NB4 (cell line): ENCODE measurements at places on chromosomes 2 and 18.

GRCh38 chr18:21242141-21242779 lies at the start of gene GREB1L:
Gene GREB1L, plus strand, starts transcription at chr18:21242232. Its CDS starts 141,287 bp downstream, at chr18:21383519.
- peak; percentile 61 for DNase-seq

- peak; percentile 37 for DNase-seq
These were observed 1.3 kb upstream of the LRP2 start for GRCh38 chr2:169363560-169364150.

DNA sequence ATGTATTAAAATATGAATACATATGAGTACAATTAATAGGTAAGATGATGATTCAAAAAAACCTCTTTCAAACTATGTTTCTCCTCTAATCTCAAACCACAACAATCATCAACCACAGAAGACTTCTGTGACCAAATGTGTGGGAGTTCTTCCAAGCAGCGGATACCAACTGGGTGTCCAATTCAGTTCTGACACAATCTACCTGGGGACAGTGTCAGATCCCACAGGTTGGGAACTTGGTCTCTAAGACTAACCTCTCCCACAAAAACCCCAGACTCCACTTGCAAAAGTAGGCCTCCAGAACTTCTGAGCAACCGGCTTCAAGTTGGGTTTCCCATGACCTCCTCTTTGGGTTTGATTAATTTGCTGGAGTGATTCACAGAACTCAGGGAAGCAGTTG lies 26.9 kb downstream of the FASTKD1 start:
- no peak for DNase-seq

DNA sequence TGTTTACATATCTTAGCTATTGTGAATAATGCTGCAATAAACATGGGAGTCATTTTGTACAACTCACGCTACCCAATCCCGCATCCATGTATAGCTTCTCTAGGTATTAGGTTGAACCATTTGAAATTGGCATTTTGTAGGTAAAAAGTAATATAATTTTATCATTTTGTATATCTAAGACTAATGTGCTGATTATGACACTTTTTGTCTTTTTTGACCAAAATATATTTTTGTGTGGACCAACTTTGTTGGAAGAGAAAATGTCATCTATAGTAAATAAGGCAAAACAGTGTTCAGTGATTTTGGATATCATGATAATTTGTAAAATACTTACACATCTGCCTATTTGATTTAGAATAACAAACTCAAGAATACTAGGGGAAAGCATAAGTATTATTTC lies 150.7 kb downstream of the MAP2 start:
- no peak for DNase-seq

GRCh38 chr2:18976168-18976961 lies 382.1 kb downstream of the OSR1 start:
- DNase-seq, result peak; percentile 80

DNA sequence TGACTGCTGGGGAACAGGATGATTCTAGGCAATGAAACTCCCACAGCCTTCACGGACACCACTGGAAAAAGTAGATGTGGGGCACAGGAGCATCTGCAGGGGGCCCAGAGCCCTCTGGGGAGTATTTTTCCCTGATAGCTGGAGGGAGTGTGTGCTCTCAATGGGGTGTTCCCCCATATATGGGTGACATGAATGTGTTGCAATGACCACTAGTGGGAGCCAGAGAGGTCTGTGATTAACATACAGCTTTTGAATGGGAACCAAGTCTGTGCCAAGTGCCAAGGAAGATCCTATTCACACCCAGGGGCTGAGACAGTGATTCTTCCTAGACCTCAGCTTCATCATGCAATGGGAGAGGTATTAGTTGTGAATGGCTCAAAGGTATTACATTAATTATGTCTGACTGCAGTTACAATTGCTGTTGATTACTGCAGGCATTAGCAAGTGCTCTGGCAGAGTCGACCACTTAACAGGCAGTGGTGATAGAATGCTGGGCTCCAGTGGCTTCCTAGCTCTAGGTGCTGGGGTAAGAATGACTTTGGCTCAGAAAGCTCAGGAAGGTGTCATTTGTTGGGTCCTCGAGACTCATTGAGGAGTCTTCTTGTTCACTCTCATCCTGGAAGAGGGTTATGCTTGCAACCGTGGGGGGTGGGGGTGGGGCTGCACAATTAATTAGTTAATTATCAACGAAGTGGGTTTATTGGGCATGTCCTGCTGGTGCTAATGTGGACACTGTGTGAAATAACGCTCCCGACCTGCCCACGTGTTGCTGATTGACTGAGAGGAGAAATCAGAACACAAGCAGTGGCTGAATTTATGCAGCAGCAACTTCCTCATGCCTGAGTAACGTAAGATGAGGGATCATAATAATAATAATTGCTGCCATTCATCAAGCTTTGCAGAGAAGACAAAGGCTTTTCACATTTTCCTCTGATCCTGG lies 194.1 kb downstream of the CLIP4 start:
- peak; percentile 73 for DNase-seq

GRCh38 chr2:216194013-216194412 lies 84.9 kb downstream of the XRCC5 start:
- no peak for DNase-seq

DNA sequence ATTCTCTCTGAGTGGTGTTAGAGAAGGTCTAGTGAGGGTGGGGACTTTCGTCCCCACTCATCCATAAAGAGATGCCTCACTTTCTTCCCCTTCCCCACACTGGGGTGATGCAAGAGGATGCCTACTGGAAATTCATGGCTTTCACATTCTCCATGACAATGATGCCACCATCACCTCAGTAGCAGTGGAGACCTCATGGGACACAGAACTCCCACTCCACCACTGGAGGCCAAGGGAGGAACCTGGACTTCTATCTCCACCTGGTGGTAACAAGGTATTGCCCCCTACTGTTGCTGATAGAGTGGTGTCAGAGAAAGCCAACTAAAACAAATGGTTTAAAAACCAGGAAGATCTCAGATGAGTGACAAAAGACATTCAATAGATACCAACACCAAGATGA lies 110.9 kb downstream of the INHBB start:
- peak; percentile 15 for DNase-seq

- DNase-seq, result peak; percentile 56
These were observed 208.0 kb upstream of the FBXO11 start for GRCh38 chr2:48114256-48114655.

DNA sequence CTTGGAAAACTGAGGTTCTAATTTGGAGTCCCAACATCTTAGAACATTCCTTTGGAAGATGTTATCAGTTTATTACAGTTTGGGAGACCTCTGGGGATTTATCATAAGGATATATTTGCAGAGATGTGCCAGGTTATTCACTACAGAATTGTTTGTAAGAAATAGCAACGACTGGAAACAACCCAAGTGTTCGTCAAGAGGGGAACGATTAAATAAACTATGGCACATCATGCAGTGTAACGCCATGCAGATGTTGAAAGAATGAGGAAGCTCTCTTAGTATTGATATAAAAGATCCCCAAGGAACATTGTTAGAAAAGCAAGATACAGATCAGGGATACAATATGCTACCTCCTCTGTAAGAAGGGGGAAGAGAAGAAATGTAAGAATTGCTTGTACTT lies 210.6 kb downstream of the TMEM247 start:
- no peak for DNase-seq

DNA sequence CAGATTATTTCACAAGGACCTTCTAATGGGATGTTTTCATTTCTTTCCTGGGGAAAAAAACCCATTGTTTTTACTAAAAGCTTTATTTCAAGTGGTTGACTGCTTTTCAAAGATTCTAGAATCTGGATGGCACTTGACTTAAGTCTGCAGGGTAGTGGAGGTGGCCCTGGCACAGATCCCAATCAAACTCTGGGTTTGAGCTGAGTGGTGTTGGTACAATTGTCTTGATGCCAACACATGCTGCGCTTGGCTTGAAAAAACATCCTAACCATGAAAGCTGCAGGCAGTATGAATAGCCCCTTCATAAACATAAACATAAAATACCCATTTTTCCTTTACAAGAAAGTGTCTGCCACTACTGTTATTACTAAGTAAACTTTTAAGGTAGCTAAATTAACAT lies 3.6 kb downstream of the PAPOLG start:
- no peak for DNase-seq

DNA sequence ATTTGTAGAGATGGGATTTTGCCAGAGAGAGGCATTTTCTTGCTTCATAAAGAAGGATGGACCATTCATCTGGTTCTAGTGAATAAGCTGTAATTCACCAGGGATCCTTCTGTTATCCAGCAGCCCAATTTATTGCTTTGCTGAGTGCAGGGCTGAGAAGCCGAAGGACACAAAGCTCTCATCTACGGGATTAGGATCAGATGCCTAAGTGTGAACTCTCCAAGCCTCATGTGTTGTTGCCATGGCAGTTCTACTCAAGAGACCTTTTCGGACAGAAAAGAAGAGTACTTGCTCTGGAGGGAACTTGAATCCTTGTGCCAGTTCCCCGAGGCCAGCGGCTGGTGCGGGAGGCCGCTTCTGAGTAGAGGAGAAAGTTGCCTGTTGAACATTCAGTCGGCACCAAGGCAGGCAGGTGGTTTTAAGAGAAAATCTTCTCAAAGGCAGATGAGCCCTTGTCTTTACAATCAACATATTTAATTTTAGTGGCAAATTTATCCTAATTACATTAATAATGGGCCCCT lies 38.4 kb upstream of the MBP start:
- no peak for DNase-seq

GRCh38 chr18:57807336-57808117 lies 4.4 kb upstream of the ATP8B1 start:
- DNase-seq, result no peak

DNA sequence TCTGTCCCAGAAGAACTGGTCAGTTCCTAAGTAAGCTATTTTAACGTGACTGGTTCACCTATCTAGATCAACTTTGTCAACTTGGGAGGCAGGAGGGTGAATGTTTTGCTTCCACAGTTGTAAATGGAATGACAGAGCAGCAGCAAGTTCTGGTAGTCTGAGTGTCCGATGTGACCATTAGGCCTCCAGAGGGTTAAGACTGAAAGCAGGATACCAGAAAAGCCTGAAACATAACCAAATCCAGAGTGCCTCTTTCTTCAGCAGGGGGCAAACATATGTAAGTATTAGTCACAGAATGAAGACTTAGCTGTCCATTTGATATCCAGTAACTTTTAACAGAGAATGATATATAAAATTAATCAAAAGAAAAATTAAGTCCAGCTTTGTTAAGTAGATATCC lies 9.2 kb downstream of the HOXD3 start:
- no peak for DNase-seq

- no peak for DNase-seq
These were observed 640.7 kb upstream of the CRIM1 start for GRCh38 chr2:35714883-35715282.

GRCh38 chr18:42351455-42351854 lies 396.4 kb downstream of the PIK3C3 start:
- no peak for DNase-seq

DNA sequence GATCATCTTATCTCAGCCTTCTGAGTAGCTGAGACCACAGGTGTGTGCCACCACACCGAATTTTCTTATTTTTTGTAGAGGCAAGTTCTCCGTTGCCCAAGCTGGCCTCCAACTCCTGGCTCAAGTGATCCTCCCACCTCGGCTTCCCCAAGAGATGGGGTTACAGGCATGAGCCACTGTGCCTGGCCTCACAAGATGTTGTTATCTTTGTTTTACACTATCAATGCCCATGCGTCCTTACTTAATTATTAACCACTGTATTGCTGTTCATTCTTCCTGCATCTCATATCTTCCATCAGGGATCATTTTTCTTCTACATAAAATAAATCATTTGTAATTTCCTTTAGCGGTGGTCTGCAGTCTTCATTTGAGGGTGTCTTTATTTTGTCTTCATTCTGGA lies 181.9 kb downstream of the TGIF1 start:
- no peak for DNase-seq

- DNase-seq, result no peak
These were observed 793.4 kb downstream of the SLC4A3 start for GRCh38 chr2:220420820-220421219.

GRCh38 chr18:34543945-34544344 lies 166.2 kb upstream of the DTNA start:
- DNase-seq, result no peak

DNA sequence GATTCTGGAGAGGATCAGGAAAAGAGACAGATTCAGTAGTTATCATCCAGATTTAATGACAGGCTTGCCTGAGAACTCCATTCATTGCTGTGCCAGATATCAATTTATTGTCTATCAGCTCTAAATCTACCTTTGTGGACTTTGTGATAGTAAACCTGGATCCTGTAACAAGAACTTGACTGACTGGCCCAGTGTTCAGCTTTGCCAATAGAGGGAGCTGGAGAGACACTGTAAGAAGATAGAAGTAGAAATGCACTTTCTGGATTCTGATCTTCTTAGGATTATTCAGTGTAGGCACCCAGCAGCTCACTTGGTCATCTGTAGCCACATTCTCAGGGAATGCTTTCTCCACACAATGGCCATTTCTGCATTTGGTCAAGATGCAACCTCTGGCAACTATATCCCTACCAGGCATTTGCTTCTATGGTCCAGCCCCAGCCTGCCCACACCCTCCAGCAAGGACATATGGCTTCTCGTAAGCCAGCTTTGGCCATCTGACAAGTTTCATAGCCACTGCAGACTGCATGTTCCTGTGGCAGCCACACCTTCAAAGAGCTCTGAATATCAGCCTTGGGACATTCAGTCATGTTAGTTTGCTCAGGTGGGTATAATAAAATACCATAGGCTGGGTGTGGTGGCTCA lies 6.1 kb upstream of the SERPINB8 start:
- peak; percentile 74 for DNase-seq

DNA sequence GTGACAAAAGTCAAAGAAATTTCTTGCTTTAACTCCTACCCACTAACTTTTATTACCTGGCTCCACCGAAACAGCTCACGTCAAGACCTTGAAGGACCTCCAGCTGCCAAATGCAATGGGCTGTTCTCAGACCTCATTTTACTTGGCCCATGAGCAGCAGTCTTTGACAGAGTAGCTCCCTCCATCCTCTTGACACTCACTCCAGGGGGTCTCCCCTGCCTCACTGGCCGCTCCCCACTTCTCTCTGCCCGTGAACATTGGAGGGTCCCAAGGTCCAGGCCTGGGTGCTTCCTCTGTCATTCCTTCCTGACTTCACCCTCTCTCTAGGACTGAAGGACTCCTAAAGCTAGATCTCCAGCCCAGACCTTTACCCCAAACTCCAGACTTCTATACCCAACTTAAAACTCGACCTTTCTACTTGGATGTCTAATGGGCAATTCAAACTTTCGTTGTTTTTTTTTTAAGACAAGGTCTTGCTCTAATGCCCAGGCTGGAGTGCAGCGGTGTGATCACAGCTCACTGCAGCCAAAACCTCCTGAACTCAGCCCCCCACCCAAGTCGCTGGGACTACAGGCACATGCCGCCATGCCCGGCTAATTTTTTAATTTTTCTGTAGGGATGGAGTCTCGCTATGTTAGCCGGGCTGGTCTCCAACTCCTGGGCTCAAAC lies 92.9 kb upstream of the ST3GAL5 start:
- DNase-seq, result no peak

GRCh38 chr18:13495961-13496360 lies 230.4 kb downstream of the FAM210A start:
- no peak for DNase-seq

DNA sequence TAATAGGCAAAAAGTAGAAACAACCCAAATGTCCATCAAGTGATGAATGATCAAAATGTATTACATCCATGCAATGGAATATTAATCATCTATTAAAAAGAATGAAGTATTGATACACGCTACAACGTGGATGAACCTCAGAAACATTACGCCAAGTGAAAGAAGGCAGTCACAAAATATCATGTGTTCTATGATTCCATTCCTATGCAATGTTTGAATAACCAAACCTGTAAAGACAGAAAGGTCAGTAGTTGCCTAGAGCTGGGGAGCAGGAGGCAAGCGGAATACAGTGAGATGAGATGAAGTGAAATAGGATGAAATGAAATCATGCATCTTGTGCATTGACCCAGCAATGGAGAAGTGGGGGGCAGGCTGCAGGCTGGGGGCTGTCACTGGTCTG lies 17.9 kb upstream of the COL6A3 start:
- DNase-seq, result no peak

GRCh38 chr18:63157293-63158011 lies 162.1 kb downstream of the BCL2 start:
- DNase-seq, result no peak
